ENCODE measurements at places on chromosomes 12 and 14.

GRCh38 chr12:48279101-48279500 is 71.6 kb downstream of the ZNF641 start:
- no peak for DNase-seq

DNA sequence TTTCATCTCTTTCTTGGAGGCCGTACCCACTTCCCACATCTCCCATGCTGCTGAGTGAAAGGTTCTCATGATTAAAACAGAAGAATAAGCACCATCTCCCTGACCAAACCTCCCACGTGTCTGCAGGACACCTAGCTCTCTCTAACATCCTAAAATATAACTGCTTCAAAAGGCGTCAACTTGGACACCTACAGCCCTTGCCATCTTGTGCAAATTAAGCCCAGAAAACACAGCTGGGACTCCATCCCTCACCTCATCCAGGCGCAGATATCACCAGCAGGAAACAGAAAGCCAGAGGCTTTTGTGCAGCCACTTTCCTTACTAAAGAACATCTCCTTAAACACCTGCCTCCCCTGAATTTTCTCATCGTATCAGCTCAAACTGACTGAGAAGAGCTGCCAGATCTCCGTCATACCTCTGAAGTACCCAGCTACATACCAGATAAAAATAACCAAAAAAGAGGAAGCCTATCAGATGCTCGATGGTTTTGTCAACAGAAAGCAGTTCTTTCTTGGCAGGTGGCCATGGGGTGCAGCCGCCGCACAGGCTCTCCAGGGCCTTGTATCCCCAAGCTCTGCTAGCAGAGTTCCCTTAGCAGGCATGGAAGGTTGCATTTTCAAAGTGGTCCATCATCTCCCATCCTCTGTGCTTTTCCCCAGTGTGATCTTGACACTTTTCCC is 28.8 kb downstream of the MAP3K9 start:
- DNase-seq, result no peak

DNA sequence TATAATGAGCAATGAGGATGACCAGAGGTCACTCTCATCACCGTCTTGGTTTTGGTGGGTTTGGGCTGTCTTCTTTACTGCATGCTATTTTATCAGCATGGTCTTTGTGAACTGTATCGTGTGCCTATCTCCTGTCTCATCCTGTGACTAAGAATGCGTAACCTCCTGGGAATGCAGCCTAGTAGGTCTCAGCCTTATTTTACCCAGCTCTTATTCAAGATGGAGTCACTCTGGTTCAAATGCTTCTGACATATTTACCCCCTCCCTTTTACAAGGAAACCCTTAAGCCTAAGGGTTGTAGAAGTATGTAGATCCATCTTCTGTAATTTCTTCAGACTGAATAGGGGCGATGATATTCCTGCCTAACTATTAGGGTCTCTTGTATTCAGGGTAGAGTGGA is 8.4 kb downstream of the IFI27L1 start:
- no peak for DNase-seq

DNA sequence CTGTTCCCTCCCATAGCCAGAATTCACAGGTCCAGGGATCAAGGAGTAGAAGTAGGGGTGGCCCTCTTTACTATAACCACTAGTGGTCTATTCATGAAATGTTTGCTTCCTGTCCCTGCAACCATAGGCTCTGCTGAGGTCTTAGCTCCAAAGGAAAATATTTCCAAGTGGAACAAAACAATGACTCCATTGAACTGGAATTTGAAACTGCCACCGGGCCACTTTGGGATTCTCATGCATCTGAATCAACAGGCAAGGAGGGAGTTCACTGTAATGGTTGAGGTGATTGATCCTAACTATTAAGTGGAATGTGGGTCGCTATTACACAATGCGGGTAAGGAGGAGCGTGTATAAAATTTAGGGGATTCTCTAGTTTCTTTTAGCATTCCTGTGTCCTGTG is 197.0 kb downstream of the ETNK1 start:
- no peak for DNase-seq

GRCh38 chr12:15783288-15783687 is 5.9 kb downstream of the EPS8 start:
- no peak for DNase-seq

- no peak for DNase-seq
Observed at GRCh38 chr14:59343585-59343984, 121.6 kb downstream of the GPR135 start.

GRCh38 chr12:79514730-79515529 is 175.8 kb downstream of the PAWR start:
- DNase-seq, result no peak

- no peak for DNase-seq
Observed at GRCh38 chr14:29005647-29006046, 239.1 kb downstream of the FOXG1 start.

DNA sequence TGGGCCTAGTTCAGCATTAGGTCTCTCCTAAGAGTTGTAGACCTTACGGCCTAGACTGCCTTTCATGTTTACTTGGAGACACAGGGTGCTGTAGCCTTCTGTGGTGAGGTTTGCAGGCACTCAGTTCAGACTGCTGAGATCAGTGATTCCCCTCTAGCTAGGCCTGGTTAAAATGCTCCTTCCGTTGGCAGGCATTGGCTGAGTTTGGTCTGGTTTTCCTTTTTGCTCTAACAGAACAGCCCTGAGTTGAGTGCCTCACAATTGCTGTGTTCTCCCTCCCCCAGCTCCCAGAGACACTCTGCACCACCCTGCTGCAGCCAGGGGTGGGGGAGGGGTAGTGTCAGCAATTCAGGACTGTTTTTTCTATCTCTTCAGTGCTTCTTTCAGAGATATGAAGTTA is 178.9 kb upstream of the DYRK2 start:
- no peak for DNase-seq

DNA sequence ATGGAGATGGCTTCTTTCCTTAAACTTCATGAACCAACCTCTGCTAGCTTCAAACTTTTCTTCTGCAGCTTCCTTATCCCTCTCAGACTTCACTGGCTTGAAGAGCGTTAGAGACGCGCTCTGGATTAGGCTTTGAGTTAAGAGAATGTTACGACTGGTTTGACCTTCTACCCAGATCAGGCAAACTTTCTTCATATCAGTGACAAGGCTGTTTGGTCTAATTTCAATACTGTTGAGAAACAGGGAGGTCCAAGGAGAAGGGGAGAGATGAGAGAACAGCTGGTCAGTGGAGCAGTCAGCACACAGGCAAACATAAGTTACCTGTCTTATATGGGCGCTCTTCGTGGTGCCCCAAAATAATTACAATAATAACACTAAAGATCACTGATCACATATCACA is 14.9 kb downstream of the SCAF11 start:
- DNase-seq, result no peak

DNA sequence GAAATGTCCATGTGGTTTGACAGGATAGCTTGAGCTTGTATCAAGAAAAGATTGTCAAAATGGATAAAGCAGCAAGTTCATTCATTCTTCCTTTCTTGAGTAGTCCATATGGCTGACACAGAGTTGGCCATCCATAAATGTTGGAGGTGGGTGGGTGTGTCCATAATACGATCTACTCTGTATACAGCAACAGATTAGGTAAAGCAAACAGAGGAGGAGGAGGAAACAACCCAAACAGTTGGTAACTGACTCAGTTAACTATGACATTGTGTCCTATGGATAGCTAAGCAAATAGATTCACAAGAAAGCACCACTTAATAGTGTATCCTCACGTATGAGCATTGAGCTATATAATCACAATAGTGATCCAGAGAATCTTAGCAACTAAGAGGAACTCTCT is 144.0 kb downstream of the EGLN3 start:
- no peak for DNase-seq

Data from stimulated activated CD8-positive, alpha-beta memory T cell treated with anti-CD3 and anti-CD28 coated beads, Interleukin-15, amount 100 ng/mL, for 48 hours (primary cell).